Uterus (tissue), 4 donors: ENCODE measurements at places on chromosomes 16 and 17. TPM values are rescaled to one million over a fixed set of nuclear protein-coding genes. Genes with fewer than 3 reads are reported as not detected.

DNA sequence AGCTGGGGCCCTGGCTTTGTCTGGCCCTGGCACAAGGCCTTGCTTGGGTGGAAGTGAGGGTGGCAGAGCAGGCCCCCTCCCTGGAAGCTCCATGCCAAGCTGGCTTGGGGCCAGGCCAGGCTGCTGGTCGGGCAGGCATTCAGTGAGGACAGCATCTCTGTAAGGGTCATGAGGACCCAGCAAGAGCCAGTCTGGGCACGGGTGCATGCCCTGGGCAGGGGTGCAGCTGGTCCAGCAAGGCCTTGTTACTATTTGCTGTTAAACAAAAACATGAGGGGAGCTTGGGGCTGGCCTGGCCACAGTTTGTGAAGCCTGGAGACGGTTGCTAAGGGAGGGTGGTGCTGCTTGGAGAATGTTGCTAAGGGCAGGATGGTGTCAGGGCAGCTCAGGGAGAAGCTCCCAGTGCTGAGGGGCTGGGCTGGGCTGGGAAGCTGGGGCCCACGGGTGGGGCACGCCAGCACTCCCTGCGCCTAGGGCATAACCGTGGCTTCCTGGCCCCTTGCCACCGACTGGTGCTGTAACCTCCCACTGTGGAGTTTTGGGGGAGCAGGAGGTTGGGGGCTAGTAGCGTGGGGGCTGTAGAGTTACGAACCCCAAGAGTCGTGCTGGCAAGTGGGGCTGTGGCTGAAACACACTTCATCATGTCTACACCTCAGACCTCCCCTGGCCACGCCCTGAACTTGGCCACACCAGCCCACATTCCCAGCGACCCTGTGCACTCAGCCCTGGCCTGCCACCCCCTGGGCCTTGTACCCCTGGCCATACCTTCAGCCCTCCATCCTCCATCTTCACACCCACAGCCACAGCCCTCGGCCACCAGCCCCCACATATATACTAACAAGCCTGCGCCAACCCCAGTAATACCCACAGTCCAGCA is 1.6 kb downstream of the TPPP3 start:
- H3K27ac ChIP-seq, result no peak overlapping the region
- H3K27me3 ChIP-seq, result no peaks in the 10 kb centered on the region
- no peak for DNase-seq
- no peaks in the 10 kb centered on the region for H3K36me3 ChIP-seq
- no peaks in the 10 kb centered on the region for H3K4me1 ChIP-seq

Gene MYL4
- total RNA-seq, result not detected

GRCh38 chr17:19495828-19496528 is 37.7 kb upstream of the SLC47A1 start:
- H3K4me3 ChIP-seq, result no peak overlapping the region
- H3K27ac ChIP-seq, result no peak overlapping the region
- DNase-seq, result no peak
- H3K36me3 ChIP-seq, result no peaks in the 10 kb centered on the region

Gene KRTAP4-6
- total RNA-seq, result not detected

DNA sequence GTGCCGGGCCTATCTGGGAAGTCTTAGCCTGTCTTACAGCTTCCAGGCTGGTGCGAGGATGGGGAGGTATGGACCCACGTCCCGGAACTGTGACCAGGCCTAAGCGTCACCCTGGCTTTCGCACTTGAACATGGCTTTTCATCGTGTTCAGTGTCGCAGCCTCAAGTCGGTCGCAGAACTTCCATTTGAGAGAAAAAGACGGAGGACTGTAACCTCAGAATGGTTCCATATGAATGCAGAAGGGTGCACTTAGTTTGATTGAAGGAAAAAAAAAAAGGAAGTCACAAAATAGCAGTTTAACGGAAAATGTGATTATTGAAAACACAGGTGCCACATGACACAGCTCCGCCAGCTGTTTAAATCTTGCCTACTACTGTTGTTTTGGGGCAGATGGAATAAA is 30.2 kb upstream of the JPT2 start:
- no peak overlapping the region for H3K27ac ChIP-seq
- H3K27me3 ChIP-seq, result no peaks in the 10 kb centered on the region
- no peak for DNase-seq
- no peaks in the 10 kb centered on the region for H3K4me1 ChIP-seq
- no peak overlapping the region for H3K4me3 ChIP-seq

GRCh38 chr17:82963104-82963950 is 116.1 kb upstream of the METRNL start:
- H3K4me3 ChIP-seq, result no peak overlapping the region
- peak overlapping the region; percentile 51 for H3K27ac ChIP-seq
- H3K36me3 ChIP-seq, result no peaks in the 10 kb centered on the region
- DNase-seq, result peak; percentile 69

Gene CA5A
- not detected for total RNA-seq

DNA sequence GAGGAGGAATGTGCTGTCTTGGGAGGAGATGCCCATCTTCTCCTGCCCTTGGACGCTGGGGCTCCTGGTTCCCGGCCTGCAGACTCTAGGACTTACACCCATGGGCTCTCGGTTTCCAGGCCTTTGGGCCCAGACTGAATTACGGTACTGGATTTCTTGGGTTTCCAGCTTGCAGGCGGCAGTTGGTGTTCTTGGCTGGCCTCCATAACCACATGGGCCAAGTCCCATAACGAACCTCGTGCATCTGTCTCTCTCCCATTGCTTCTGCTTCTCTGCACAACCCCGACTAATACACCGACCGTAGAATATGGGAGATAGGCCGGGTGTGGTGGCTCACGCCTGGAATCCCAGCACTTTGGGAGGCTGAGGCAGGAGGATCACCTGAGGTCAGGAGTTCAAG is 162.6 kb downstream of the SDK2 start:
- no peaks in the 10 kb centered on the region for H3K4me1 ChIP-seq
- H3K36me3 ChIP-seq, result no peaks in the 10 kb centered on the region
- no peak overlapping the region for H3K4me3 ChIP-seq
- H3K27ac ChIP-seq, result no peak overlapping the region
- no peak for DNase-seq

DNA sequence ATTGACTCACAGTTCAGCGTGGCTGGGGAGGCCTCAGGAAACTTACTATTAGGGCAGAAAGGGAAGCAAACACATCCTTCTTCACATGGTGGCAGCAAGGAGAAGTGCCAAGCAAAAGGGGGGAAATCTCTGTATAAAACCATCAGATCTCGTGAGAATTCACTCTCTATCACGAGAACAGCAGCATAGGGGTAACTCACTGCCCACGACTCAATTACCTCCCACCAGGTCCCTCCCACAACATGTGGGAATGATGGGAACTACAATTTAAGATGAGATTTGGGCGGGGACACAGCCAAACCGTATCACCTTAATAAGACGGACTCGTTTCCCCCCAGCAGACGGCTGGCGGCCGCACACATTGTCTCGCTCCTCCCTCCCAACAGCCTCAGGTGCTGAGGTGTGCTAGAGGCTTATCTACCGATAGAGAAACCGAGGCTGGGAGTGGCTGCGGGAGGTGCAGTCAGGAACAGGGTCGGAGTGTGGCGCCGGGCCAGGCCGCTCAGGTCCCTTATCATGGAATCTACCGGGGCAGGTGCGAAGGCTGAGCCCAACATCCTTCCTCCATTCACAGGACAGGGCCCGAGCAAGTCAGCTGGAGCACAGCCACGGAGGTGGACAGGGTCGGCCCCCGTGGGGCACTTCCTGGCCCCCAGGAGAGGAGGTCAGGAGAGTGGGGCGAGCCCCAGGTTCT is 4.9 kb upstream of the ZG16B start:
- H3K27me3 ChIP-seq, result no peaks in the 10 kb centered on the region
- no peak for DNase-seq
- no peak overlapping the region for H3K4me3 ChIP-seq

DNA sequence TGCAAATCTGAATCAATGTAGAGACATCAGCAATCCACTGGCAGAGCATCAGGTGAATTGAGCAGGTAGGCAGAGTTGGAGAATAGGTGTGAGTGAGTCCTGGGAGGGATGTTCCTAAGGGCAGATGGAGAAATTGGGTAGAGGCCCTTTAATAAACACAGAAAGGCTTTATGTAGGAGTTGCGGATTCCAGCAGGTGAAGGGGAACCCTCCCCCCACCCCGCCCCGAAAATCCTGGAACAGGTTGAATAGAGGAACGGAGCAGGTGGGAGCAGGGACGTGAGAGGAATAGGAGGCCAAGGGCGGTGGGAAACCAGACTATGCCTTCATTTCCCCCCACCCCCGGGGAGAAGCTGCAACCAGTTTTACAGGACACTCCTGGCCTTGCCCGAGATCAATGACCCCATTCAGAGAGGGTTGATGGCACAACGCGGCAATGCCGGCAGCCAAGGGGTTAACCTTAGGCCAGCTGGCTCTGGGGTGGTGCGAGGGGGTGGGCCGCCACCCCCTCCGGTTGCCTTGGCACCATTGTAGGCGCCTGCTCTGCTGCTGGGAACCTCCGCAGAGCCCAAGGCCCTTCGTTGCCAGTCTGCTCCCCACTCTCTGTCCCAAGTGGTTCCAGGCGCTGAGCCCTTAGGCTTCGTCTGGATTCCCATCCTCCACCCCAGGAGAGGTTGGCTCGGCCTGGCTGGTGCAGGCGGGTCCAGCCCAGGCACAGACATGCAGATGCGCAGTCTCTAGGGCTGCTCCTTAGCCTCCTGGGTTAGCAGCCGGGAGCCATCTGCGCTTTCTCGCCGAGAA is 814 bp upstream of the RUNDC3A start:
- H3K4me1 ChIP-seq, result peaks cover 12% of the 10 kb centered on the region
- no peaks in the 10 kb centered on the region for H3K36me3 ChIP-seq
- no peak for DNase-seq
- no peaks in the 10 kb centered on the region for H3K27me3 ChIP-seq
- H3K27ac ChIP-seq, result peak overlapping the region; percentile 40

Gene SKAP1
- 0.51 TPM for total RNA-seq

- H3K27me3 ChIP-seq, result no peaks in the 10 kb centered on the region
- no peak overlapping the region for H3K4me3 ChIP-seq
- H3K4me1 ChIP-seq, result no peaks in the 10 kb centered on the region
- H3K36me3 ChIP-seq, result no peaks in the 10 kb centered on the region
- DNase-seq, result no peak
- no peak overlapping the region for H3K27ac ChIP-seq
Observed at GRCh38 chr16:14365200-14365851, 264.7 kb downstream of the PARN start.

DNA sequence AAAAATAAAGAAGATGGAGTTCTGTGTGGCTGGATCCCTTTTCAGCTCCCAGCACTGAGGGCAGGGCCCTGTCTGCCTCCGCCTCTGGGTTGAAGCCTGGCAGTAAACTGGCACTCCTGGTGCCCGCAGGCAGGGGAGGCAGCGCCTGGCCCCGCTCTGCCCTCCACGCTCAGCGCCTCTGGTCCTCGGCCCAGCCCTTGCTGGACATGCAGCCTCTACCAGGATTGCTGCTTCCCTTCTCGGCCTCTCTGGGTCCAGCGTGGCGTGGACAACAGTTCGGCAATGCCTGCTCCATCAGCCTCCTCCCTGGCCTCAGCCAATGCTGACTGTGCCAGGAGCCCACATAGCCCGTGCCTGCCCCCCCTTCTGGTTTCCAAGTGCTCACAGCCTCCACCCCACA is 84.4 kb upstream of the CHMP6 start:
- H3K36me3 ChIP-seq, result no peaks in the 10 kb centered on the region
- no peak overlapping the region for H3K4me3 ChIP-seq
- H3K27me3 ChIP-seq, result no peaks in the 10 kb centered on the region
- no peak for DNase-seq
- H3K27ac ChIP-seq, result no peak overlapping the region

GRCh38 chr17:64120159-64120810 is 9.7 kb downstream of the ERN1 start:
- no peak overlapping the region for H3K4me3 ChIP-seq
- no peaks in the 10 kb centered on the region for H3K36me3 ChIP-seq
- H3K4me1 ChIP-seq, result peaks cover 7% of the 10 kb centered on the region
- H3K27ac ChIP-seq, result no peak overlapping the region
- DNase-seq, result no peak
- H3K27me3 ChIP-seq, result no peaks in the 10 kb centered on the region

Gene TNFRSF13B
- not detected for total RNA-seq

DNA sequence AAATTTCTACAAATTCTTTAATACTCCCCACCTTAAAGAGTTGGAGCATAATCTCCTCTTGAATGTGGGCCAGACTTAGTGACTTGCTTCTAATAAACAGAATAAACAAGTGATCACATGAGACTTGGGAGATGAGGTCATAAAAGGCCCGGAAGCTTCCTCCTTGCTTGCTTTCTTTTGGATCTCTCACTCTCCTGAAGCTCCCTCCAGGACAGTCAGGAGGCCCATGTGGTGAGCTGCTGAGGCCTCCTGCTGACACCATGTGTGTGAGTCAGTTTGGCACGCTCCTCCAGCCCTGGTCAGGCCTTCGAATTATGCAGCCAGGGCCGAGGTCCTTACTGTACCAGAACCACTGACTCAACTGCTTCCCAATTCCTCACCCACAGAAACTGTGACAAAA is 53.2 kb downstream of the NDEL1 start:
- no peaks in the 10 kb centered on the region for H3K4me1 ChIP-seq
- DNase-seq, result peak; percentile 59
- peak overlapping the region; percentile 45 for H3K27ac ChIP-seq
- no peaks in the 10 kb centered on the region for H3K27me3 ChIP-seq
- no peak overlapping the region for H3K4me3 ChIP-seq

GRCh38 chr16:7548796-7549318 is 216.2 kb downstream of the RBFOX1 start:
- H3K27me3 ChIP-seq, result no peaks in the 10 kb centered on the region
- no peaks in the 10 kb centered on the region for H3K36me3 ChIP-seq
- no peak for DNase-seq
- no peaks in the 10 kb centered on the region for H3K4me1 ChIP-seq
- H3K4me3 ChIP-seq, result no peak overlapping the region
- no peak overlapping the region for H3K27ac ChIP-seq
